ENCODE measurements at places on chromosomes 5 and 9.

DNA sequence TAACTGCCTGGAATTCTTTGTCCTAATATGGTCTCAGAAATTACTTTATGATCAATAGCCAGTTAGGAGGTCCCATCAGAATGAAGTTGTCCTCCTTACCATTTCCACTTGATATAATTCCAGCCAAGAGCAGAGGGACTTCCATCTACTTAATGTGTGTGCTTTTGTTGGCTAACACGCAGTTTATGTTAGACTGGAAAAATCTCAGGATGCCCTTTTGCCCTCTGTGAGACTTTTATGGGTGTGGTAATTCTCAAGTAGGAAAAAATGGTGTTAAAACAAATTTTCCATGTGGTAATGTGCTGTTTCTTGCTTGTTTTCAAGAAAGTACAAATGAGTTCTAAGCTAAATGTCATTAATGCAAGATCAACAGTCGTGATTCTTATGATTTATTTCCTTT lies 327.1 kb downstream of the MTRR start:
- DNase-seq, result no peak

GRCh38 chr5:72788866-72789505 lies 27.5 kb upstream of the TNPO1 start:
- no peak for DNase-seq

- no peak for DNase-seq
Observed at GRCh38 chr9:137138058-137138721, 764 bp upstream of the GRIN1 start.

DNA sequence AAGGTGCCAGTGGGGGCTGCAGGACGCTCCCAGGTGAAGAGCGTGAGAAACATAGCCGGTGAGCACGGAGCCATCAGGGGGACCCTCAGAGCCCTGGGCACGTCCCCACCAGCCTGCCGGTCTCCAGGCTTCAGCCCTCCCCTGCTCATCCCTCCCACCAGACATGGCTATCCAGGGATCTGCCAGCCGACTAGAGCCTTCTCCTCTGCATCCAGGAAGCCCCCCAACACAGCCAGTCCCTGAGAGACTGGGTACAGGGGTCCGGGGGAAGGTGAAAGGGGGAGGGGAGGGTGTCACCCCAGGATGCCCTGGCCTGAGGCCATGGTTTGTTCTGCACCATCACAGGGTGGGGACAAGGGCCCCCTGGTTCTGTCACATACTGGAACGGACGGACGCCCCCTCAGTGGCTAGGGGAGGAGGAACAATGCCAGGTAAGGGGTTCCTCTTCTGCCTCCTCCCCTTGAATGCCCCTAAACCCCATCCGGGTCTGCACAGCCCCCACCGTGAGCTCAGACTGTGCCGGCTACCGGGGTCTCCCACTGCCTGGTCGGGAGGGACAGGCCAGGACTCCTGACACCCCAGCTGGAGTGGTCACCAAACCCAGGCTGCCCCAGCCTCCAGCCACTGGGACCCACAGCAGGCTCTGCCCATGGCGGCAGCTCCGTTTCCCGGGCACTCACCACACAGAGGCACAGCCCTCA lies 34.3 kb downstream of the NACC2 start:
- DNase-seq, result no peak

DNA sequence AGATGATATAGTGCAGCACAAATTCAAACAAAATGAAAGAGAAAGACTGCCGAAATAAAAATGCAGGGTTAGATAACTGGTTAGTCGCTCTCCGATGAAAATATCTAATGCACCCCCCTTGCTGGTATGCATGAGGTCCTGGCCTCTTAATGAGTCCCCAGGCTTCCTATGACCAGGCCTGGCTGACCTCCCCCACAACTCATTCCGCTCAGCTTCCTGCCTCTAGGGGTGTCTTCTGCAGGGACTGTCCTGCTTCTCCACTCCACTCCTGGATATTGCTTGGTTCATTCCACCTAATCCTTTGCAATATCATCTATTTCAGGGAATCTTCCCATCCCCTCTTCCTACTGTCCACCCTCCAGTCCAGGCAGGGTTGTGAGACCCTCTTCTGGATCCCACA lies 341.8 kb downstream of the ASTN2 start:
- DNase-seq, result no peak

- no peak for DNase-seq
Observed at GRCh38 chr9:8734760-8735159, 935.2 kb upstream of the DMAC1 start.

- no peak for DNase-seq
Observed at GRCh38 chr9:82903503-82903902, 159.4 kb downstream of the RASEF start.

DNA sequence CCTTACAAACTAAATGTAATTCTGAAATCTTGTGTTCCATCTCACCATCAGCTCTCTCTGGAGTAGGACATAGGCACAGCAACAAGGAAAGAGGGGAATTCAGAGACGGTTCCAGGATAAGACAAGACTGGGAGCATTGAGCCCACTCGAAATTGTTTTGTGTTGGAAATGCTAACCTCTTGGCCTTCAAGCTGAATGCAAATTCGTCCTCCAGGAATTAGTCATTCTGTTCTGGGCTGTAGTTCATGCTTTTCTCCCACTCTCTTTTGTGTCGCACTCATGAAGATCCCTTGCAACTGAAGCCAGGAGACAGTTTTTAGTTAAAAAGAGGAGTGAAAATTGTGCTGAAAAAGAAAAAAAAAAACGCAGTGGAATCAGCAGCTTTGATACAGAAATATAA lies 121.7 kb upstream of the SEMA6A start:
- DNase-seq, result no peak

DNA sequence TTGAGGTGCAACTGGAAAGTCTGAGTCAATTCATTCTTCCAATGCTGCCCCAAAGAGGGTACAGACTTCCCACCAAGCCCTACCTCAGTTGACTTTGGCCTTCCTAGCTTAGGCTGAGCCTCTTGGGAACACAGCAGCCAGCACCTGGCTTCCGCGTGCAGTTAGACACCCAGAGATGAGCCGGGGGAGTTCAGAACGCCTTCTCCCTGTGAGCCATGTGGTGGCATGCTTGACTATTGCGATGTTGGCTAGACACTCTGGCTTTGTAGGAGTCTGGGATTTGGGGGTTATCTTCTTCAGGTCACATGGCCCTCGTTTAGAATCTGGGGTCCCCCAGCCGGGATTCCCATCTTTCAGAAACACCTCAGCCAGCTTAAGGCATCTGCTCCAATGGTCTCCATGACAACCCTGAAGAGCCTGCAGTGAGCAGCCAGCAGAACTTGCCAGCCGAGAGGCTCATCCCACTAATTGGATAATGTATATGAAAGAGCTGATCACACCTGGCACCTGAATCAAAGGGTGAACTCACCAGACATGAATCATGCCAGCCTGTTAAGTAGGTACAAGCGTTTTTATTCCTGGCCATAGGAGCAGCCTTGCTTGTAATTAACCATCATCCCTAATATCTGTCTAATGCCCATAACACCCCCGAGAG lies 167.5 kb downstream of the SYK start:
- DNase-seq, result no peak

DNA sequence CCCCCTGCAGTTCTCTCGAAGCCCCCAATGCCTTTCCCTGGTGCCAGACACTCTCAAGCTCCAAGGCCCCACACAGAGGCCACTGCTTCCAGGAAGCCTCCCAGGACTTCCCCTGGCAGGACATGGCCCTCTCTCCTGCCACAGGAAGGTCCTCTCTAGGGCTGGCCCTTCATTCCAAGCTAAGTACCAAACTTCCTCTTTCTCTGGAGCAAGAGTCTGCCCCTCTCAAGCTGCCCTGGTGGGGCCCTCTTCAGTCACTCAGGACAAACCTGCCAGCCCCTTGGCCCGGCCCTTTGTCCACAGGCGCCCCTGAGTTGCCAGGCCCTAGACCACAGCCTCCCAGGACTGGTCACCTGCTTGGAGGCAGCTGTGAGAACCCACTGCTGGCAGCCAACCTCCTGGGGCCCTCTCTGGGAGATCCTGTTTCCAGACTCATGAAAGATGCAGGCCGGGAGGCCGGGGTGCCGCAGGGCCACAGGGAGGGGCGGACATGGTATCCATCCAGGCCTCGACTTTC lies 6.6 kb downstream of the NINJ1 start:
- no peak for DNase-seq

DNA sequence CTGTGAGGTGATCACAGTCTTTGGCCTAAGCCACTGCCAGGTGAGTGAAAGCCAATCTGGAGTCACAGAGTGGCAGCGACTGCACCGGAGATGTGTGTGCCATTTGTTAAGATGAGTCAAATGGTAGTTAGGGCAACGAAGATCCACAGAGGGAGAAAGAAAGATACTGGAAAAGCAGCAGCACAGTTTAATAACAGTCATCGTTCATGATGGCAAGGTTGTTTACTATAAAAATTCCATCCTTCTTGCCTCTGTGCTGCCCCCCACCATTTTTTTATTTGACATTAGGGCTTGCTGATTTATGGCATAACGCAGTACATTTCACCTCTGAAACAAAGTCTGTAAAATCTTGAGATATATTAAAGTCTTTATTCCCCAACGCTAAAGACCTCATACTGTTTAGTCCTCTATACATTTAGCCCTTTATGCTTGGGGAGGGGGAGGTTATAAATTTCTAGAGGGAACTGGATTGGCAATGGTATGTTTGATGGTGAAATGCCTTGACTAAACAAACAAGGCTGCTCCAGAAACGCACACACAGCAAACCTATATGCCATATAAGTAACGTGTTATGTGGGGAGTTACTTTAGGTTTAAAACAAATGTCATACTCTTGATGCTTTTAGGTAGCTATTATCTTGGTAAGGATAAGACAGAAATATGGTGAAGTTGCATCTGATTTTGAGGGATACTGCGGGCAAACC lies 55.8 kb upstream of the ABL1 start:
- DNase-seq, result no peak

DNA sequence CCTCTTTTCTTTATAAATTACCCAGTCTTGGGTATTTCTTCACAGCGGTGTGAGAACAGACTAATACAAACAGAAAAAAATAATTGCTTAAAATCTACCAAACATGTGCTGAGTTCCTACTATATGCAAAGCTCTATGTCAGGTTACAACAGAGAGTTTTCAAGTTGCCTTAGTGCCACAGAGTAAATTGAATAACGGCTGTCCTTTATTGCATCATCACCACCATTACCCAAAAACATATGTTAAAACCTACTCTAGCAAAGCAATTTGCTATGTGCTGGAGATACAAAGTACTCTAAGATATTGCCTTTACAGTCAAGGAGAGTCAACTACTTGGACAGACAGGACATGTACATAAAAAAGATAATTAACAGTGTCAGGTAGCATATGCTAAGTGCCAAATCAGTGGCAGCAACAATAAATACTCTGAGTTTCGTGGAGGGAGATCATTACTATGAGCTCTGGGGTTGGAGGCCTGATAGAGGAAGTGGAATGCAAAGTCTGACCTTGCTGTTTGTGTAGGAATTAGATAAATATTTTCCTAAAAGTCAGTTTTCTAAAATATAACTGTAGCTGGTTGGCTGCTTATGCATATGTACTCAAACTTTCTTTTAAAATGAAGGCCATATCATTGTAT lies 1058.7 kb upstream of the WWC1 start:
- no peak for DNase-seq

DNA sequence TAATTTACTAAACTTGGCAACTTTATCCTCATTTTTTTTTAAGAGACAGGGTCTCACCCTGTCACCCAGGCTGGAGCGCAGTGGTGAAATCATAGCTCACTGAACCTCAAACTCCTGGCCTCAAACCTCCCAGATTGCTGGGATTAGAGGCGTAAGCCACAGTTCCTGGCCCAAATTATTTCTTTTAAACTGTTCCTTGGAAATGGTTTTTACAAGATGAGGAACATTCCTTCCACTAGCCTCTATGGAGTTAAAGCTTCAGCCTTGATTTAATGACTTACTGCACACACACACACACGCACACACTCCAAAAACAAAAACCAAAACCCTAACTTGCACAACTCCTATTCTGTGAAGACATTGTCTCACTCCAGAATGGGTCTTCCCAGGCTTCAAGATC lies 77.2 kb upstream of the TARS1 start:
- no peak for DNase-seq
